Activated CD4-positive, alpha-beta T cell treated with anti-CD3 and anti-CD28 coated beads, Interleukin-2, amount 50 U/mL, for 48 hours (primary cell): ENCODE measurements at places on chromosomes 6 and 20.
A peak's percentile ranks its signal among the peaks of the same experiment; 100 is the strongest.

DNA sequence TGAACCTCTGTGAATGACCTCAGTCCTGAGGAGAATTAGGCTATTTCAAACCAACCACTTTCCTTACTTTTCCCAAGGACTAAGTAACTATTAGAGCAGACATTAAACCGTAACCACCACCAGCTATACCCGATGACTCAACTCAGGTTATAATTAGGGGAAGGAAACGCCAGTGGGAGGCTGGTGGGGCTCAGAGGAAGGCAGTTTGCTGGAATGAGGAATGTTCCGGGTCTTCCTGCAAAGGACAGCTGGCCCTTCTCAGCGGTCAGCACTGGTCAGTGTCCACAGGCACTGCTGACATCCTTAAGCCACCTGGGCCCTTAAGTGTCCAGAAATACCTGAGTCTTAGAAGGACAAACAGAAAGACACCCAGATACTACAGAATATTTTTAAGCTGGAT is 515.2 kb downstream of the MAFB start:
- no peak for DNase-seq

- DNase-seq: no peak
These were observed 14.7 kb downstream of the SCUBE3 start for GRCh38 chr6:35228481-35228880.

GRCh38 chr6:111958534-111958933 is 85.3 kb upstream of the FYN start:
- DNase-seq: no peak

- no peak for DNase-seq
These were observed 13.6 kb downstream of the HEBP2 start for GRCh38 chr6:138417493-138418117.

- DNase-seq: no peak
These were observed 296.7 kb downstream of the ZFAND3 start for GRCh38 chr6:38116248-38116647.

- DNase-seq: no peak
These were observed 130.8 kb upstream of the HEY2 start for GRCh38 chr6:125618629-125619028.

- DNase-seq: no peak
These were observed 10.0 kb downstream of the MBOAT1 start for GRCh38 chr6:20202324-20202658.

- no peak for DNase-seq
These were observed 45.3 kb upstream of the TRDN start for GRCh38 chr6:123681957-123682462.

DNA sequence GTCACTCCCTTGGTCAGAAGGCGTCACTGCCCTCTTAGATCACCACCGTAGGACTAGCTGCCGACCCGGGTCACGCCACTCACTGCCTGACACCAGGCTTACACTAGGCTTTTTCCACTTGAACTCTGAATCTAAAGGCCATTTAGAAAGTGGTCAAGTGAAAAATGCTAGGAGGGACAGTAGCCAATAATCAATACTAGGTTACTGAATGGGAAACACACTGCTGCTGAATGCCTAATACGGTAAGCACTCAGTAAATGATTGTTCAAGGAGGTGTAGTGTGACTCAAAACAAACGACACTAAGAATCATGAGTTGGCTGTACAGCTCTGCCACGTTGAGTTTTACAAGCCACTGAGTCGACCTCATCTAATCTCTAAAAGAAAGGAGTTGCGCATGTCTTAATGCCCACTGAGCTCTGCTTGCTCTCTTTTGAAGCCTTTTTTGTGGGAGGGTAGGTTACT is 760 bp upstream of the IBTK start:
- peak; percentile 8 for DNase-seq

DNA sequence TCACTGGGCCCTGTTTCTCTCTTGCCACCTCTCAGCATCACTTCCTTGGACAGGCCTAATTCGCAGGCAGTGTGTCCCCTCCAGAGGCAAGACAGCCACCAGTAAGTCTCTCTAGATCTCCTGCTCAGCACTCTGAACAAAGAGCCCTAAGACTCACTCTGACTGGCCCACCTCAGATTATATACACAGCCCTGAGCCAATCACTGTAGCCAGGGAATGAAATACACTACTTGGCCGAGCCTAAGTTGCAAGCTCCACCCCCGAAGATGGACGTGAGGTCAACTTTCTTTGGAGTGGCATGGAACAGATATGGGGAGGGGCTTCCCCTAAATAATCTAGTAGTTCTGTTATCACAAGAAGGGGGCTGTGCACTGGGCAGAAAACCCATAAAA is 4.1 kb downstream of the BPI start:
- no peak for DNase-seq

GRCh38 chr6:21664314-21665109 is 71.0 kb downstream of the SOX4 start:
- no peak for DNase-seq

DNA sequence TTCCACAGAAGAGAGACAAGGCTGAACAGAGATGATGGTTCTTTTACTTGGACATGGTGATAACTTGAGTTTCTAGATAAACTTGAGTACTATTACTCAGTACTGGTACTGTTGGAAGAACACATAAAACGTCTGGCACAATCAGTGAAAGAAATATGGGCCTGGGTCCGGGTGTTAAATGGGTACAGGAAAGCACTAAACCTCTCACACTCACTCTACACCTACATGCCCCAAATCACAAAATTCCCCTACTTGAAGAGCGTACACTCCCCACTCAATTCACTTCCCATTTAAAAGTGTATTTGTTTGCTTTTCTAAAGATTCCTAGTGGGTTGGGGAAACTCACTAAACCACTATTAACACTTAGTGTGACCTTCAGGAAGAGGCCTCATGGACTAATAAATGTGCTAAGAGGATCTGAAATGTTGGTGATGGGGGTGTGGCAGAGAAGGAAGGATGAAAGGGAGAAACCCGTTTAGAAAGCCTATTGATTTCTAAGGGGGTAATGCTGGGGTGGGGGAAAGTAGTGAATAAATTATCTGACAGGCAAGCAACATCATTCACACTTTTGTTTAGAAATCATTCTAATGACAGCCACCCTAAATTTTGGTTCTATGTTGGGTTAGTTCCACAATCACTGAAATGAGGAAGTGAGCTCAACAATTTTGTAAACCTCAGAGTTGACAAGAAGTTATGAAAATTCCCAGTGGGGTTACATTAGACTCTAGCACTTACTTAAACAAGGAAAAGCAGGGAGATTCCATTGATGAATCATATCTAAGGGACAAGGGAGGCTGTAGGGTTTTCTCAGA is 222.6 kb upstream of the MARCKS start:
- DNase-seq: no peak

DNA sequence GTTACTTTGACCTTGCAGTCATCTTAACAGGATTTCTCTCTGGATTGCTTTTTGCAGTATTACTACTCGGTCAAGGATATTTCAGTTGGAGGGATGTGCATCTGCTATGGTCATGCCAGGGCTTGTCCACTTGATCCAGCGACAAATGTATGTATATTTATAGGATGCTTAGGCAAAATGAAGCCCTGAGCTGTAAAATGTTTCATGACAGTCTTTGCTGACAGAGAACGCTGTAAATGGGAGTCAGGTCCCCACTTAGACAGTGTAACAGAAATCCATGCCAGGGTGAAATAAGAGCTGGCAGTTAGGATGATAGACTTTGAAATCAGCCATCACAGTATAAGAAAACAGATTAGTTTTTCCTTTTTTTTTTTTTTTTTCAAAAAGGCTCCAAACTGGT is 264.0 kb downstream of the LAMA2 start:
- DNase-seq: no peak

GRCh38 chr20:58577871-58578598 is 62.8 kb upstream of the APCDD1L start:
- no peak for DNase-seq

GRCh38 chr6:110097443-110097842 is 82.0 kb downstream of the WASF1 start:
- no peak for DNase-seq

DNA sequence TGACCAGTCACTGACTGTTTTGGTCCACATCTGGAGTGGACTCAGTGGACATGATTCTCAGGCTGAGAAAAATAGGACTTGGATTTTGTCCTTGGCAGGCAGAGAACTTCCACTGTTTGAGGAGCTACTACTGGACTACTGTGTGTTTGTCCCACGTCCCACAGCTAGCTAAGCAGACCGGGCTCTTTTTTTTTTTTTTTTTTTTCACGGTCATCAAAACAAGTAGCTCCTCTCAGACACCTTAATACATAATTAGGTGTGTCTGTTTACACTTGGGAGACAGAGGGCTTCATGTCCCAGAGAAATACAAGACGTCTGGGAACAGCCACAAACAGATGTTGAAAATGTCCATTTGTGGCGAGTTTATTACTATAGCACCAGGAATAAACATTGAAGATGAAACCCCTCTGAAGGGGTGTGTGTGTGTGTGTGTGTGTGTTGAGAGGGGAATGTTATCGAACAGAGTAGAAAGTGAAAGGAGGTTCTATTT is 155.0 kb upstream of the SUPT3H start:
- DNase-seq: no peak

- no peak for DNase-seq
These were observed 117.8 kb downstream of the QRSL1 start for GRCh38 chr6:106747139-106747538.

GRCh38 chr20:35436177-35436573 is 1.9 kb downstream of the GDF5 start:
- no peak for DNase-seq

DNA sequence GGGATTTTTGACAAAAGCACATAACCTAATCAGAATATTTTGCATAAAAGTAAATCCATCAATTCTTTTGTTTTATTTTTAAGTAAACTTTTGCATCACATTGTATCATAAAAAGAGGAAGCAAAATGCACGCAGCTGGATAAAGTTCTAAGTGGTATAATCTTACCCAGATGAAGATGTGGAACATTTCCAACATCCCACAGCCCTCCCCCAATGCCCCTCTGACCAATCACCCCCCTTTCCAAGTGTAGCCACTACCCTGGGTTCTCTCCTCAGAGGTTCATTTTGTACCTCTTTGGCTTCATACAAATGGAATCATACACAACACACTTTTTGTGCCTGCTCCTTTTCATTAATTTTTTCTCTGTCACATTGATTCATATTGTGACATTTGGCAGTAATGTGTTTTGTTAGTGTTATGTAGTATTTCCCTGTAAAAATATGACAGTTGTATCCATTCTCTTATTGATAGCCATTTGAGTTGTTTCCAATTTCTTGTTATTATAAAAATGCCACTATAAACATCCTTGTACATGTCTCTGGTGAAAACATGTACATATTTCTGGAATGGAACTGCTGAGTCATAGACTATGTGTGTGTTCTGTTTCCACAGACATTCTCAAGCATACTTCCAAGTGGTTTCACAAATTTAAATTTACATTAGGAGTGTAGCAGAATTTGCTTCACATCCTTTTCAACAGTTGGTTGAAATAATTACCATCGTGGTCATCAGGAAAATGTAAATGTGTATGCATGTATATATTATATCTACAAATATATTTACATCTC is 92.9 kb upstream of the SYNDIG1 start:
- no peak for DNase-seq

DNA sequence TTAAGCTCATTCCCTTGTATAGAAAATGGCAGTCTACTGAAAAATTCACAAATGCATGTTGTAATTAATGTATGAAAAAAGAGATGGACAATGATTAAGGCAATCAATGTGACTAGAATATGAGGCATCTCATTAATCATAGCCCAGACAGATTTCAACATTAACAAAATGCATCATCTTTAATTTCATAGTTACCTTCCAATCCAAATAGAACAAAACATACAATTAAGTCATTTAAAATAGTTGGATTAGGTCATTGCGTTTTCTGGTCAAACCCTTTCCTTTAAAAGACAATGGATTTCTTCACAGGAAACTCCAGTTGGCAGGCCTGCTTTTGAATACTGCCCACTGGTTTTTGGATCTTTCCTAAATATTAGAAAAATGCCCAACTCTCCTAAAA is 203.9 kb downstream of the HAO1 start:
- DNase-seq: no peak

- no peak for DNase-seq
These were observed 33.5 kb upstream of the LGSN start for GRCh38 chr6:63353286-63353630.

DNA sequence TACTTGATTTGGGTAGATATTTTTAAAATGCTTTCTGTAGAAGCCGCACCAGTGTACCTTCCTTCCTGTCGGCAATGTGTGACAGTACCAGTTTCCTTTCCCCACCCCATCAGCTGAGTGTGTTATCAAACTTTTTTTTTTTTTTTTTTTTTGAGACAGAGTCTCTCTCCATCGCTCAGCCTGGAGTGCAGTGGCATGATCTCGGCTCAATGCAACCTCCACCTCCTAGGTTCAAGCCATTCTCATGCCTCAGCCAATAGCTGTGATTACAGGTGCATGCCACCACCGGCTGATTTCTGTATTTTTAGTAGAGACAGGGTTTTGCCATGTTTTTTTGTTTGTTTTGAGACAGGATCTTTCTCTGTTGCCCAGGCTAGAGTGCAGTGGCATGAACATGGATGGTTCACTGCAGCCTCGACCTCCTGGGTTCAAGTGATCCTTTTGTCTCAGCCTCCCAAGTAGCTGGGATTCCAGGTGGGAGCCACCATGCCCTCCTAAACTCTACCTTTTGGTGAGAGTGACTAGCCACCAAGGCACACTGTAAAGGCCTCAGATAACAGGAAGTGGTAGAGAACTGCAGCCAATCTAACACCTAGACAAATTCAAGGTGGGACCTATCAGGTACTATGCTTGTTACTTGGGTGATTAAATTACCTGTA is 26.5 kb upstream of the ZBTB22 start:
- peak; percentile 15 for DNase-seq

DNA sequence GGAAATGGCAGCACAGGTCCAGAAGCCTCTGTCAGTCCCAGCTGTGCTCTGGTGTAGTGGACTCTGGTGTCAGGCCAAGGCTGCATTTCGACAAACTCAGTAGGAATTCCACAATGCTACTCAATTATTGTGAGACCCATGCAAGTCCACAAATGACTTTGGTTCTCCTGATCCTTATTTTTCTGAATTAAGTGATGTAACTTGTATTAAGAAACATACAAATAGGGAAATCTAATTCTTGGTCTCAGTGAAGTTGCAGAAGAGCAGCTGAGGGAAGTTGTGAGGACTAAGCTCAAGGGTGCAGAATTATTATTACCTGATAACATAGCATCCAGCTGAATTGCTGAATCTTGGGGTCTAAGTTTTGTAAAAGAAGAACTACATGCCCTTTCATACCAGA is 116.8 kb downstream of the MAFB start:
- DNase-seq: no peak

- no peak for DNase-seq
These were observed 160.1 kb downstream of the DLL1 start for GRCh38 chr6:170130771-170131241.

- no peak for DNase-seq
These were observed 570.2 kb downstream of the PRKN start for GRCh38 chr6:162157167-162157870.

GRCh38 chr20:23200413-23200812 is 114.3 kb upstream of the CD93 start:
- DNase-seq: no peak

DNA sequence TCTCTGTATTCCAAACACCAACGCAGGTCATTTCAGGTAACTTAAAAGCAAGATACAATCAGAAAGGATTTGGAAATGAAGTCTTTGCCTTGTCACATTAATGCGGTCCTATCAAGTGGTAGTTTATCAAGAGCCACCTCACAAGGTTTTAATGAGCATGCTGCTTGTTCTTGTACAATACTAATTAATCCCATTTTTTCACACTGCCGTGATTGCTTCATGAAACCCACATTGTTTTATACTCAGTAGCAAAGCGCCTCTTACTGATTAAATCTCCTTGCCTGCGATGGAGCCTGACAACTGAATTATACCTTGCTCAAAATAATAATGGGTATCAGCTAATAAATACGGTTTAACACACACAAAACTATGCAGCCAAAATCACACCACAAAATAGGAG is 234.1 kb upstream of the TSHZ2 start:
- no peak for DNase-seq

- DNase-seq: no peak
These were observed 23.5 kb downstream of the ZBTB9 start for GRCh38 chr6:33477864-33478263.
